Stimulated activated CD4-positive, alpha-beta T cell treated with anti-CD3 and anti-CD28 coated beads, Interleukin-4, amount 100 ng/mL, for 4 hours (primary cell): ENCODE measurements at places on chromosomes 2 and 18.

DNA sequence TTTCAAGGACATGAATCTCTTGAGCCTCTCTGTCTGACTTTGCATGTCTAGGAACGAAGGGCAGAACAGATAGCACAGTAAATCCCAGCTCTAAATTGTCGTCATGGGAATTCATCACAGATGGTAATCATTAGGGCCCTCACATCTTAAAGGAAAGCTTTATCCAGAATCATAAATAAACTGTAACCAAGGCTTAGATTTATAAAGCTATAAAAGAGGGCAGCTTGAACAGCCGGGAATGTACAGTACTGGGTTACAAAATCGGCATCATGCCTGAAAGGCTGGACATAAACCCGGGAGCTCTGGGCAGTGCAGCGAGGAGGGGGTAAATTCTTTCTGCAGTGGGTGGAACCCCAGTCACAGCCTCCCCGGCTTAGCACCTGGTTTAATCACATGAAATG lies 144.4 kb downstream of the GFPT1 start:
- DNase-seq = no peak

GRCh38 chr2:125959047-125959446 lies 696.9 kb upstream of the GYPC start:
- DNase-seq = no peak

DNA sequence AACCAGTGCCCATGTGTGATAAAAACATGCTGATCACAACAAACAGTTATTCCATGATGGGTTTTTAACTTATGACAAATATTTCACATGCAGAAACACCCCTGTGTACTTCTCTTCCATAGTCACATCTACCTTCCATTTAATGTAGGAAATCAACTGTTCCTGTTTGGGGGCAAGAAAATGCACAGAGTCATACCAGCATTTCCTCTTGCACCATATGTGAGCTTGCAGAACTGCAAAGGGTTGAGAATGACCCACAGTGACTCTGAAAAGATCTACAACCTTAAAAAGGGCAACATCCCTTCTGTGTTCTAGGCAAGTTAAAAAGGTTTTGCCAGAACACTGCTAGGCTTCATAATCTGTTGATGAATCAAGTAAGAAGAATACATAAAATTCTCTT lies 9.9 kb downstream of the BMP10 start:
- DNase-seq = no peak

DNA sequence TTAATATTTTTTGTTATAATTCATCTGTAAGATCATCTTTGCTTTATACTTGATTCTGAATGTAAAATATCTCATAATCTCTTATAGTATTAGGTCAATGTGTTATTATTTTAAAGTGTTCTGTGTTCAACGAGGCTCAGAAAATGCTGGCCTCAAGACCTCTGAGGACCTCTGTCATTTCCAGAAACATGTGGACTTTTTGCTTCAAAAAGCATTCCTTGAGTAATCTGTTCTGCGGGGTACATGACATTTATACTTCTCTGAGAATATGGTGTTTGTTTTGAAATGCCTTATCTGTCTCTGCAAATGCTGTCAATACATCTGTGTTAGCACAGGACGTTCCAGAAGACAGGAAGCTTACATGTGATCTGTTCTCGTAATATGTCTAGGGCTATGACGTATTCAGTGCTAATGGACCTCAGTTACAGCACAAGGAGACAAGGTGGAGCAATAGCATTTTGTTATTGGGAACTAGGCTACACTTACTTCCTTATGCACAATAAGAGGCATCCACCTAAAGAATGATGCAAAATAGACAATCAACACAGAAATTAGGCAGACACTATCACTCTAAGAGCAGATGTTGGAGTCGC lies 37.6 kb upstream of the IL1RL1 start:
- DNase-seq = no peak

GRCh38 chr18:25283781-25284180 lies 68.2 kb downstream of the ZNF521 start:
- no peak for DNase-seq

GRCh38 chr2:148614014-148614321 lies 30.6 kb upstream of the EPC2 start:
- DNase-seq = no peak

GRCh38 chr18:25042641-25043051 lies 309.3 kb downstream of the ZNF521 start:
- no peak for DNase-seq

GRCh38 chr2:189128970-189129369 lies 50.6 kb downstream of the COL5A2 start:
- no peak for DNase-seq

DNA sequence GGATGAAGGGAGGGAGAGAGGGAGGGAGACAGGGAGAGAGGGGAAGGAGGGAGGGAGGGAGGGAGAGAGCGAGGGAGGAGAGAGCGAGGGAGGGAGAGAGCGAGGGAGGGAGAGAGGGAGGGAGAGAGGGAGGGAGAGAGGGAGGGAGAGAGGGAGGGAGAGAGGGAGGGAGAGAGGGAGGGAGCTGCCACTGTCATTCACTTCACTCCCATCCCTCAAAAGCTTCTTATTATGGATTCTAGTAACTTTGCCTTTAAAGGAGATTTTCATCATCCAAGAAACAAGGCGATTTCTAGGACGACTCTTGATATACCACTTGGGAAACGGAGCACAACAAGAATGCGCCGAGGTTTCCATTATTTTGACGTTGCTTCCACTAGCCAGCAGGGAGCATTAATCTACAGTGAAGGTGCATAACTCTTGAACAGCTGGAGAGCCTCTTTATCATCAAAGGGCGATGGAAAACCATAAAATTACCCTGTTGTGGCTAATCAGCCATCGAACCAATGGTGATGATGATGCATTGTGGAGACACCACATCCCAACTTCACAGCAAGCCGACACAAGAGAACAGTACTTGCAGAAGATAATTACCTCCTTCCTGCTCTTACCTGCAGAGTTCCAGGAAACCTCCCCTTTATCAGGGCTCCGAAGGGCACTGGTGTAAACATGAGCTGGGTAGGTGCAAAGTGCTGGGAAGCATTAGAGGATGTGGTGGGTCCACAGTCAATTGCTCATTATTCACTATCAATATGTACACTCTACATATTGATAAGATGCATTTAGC lies 130.5 kb downstream of the EIPR1 start:
- DNase-seq = no peak
